PC-3 (cell line): ENCODE measurements at places on chromosomes 2 and 18.

- DNase-seq: peak; percentile 81
Observed at GRCh38 chr2:216695401-216695821, at the start of gene IGFBP5. Gene IGFBP5, minus strand, starts transcription at chr2:216695549. Its CDS starts 774 bp downstream, at chr2:216694775.

DNA sequence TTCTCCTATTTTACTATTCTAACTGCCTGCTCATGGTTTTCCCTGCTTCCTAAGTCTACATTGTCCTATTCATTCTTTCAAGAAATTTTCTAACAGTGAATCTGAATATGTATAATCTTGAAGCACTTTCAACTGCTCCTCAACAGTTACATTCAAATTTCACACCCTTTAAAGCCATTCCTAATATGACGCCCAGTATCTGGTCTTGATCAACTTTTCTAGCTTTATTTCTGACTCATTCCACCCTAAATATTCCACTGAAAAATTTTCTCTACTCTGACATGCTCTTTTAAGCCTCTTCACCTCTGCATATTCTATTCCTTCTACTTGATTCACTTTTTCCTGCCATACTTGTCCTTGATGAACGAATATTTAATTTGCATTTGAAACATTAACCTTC lies 1893.9 kb upstream of the PIK3C3 start:
- no peak for DNase-seq

GRCh38 chr2:132815516-132815915 lies 145.5 kb upstream of the LYPD1 start:
- DNase-seq: peak; percentile 72

GRCh38 chr2:148493822-148494563 lies 150.6 kb upstream of the EPC2 start:
- DNase-seq: no peak

- peak; percentile 76 for DNase-seq
Observed at GRCh38 chr2:127527001-127527804, 914 bp upstream of the IWS1 start.
